T-helper 1 cell (primary cell): ENCODE measurements at places on chromosomes 1 and 21.

- DNase-seq, result no peak
Observed at GRCh38 chr1:87840767-87841166, 512.1 kb downstream of the LMO4 start.

DNA sequence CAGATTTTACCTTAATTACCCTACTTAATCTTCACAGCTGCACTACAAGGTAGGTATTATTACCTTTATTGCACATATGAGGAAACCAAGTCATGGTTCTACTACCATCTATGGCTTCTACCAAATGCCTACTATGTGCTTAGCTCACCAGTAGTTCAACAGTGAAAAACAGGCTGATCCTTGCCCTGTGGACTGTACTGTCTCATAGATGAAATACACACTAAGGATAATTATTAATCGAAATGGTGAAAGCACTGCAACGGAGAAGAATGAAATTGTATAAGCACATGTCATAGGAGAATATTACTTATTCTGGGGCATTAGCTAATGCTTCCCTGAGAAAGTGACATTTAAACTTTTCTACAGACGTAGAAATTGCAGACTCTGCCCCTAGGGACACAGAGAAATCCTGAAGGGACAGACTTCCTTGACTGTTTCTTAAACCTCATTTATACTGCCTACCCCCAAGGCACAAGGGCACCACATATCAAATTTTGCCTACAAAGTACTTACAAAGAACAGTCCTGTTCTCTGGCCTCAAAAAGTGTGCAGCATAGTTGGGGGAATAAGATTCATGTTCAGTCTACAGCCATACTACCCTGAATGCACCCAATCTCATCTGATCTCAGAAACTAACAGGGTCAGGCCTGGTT, 148.4 kb upstream of the ZC3H11B start:
- DNase-seq, result no peak

DNA sequence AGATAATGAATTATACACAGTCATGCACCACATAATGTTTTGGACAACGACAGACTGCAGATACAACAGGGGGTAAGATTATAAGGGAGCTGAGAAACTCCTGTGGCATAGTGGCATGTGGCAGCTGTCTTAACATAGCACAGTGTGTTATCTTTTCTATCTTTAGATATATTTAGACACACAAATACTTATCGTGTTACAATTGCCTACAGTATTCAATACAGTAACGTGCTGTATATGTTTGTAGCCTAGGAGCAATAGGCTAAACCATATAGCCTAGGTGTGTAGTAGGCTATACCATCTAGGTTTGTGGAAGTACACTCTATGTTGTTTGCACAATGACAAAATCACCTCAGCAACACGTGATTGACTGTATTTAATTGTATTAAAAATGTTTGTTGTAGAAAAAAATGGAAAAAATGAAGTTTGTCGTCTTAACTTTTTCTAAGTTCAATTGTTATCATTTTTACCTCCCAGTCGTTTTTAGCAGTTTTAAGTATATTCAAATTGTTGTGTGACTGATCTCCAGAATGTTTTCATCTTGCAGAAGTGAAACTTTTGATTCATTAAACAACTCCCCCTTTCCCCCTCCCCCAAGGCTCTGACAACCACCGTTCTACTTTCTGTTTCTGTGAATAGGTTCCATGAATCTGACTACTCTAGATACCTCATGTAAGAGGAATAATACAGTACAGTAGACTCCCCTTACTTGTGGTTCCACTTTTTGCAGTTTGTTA, 351.0 kb upstream of the B3GALT2 start:
- DNase-seq, result no peak

GRCh38 chr21:27108701-27109100, 141.8 kb upstream of the ADAMTS5 start:
- no peak for DNase-seq

DNA sequence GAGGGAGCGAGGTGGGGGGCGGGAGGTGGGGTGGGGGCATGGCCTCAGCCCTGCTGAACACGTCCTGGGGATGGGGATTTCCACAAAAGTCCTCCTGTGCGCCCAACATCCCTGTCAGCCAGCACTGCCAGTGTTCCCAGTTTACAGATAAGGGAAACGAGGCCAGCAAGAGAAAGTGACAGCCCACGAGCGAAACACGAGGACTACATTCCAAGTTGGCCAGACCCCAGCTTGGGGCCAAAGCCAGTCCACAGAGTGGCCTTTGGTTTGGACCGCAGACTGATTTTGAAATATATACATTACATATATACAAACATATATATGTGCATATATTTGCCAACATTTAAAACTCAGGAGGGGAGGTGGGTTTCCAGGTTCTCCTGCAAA, 5.0 kb downstream of the FBXO2 start:
- DNase-seq, result no peak

GRCh38 chr1:8077120-8077573, 51.0 kb upstream of the ERRFI1 start:
- no peak for DNase-seq

GRCh38 chr1:2108877-2109580, 58.8 kb downstream of the PRKCZ start:
- DNase-seq, result no peak

- DNase-seq, result no peak
Observed at GRCh38 chr1:155946633-155947219, 5.3 kb downstream of the RXFP4 start.

DNA sequence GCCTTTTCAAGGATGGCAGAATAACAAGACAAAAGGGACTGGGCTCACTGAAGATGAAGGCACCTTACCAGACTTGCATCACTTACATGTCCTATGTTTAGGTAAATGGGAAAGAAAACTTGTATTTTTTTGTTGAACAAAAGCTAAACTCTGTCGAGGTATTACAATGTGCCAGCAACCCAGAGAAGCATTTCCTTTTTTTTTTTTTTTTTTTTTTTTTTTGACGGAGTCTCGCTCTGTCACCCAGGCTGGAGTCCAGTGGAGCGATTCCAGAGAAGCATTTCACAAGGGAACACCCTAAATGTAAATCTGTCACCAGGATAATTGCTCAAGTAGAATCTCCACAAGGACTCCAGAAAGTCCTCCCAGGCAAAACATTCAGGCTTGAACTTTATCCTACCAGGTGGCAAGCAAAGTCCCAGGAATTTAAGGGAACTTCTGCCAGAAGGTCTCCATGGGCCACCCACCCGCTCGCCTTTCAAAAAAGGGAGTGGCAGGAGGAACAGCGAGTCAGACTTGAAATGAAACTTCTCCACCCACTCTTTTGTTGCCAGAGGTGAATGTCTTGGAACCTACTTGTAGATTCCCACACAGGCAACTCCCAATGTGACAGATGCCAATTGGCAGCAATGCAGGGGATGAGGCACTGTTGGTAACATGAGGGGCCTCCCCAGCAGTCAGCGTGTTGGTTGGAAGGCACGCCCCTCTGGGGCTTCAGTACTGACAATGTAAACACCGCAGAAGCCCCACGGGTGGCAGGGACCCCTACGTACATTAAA, 125.0 kb downstream of the TIAM1 start:
- DNase-seq, result no peak

DNA sequence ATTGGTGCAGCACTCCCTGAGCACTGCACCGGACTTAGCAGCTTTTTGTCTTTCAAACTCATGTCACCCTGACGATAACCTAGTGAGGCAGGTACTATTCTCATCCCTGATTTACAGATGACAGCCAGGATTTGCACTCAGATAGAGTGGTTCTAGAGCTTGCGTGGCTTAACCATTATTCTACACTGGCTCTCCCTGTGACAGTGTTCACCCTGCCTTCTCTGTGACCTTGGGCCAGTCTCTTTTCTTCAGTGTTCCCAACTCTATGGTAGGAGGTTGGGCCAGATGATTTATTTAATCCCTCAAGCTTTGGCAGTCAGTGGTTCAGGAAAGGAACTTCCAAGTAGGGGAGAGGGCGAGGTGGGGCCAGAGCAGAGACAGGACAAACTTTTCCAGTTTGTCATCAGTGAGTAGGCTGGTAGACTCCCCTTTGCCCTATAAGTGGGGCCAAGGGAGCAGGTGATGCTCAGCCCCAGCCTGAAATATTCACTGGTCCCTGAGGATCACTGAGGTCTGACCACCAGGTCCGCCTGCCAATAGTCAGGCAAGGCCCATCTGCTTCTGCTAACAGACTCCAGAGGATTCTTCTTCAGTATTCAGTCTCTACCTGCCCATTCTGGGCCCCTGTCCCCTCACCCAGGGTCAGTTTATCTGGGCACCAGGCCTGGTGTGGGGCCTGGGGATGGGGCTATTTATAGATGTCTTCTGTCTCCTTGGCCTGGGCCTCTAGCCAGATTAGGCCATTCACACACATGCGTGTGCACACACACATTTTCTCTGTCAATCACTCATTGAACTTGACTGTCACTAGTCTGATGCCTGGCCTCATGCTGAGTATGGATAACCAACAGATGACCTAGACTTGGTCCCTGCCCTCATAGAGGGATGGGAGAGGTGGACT, 8.8 kb upstream of the FABP3 start:
- DNase-seq, result no peak

- DNase-seq, result no peak
Observed at GRCh38 chr1:198153103-198153502, 3.7 kb upstream of the NEK7 start.

GRCh38 chr1:97603776-97604175, 317.1 kb downstream of the DPYD start:
- no peak for DNase-seq

GRCh38 chr1:161915051-161915503, 108.6 kb downstream of the OLFML2B start:
- DNase-seq, result no peak

DNA sequence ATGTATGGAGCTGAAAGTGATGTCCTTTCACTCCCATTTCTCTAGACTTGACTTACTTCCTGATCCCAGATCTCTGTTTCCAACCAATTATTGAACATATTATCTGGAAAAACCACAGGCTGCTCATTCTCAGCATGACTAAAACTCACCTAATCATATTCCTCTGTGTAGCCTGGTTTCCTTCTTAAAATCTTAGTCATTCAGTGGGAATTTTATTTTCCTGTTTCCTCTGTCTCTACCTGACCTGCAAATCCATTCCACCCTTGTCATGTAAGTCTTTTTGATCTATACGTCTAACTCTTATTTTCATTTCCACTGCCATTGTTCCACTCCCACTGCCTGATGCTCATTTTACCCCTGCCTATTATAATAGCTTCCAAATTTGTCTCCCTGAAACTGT, 67.9 kb upstream of the APOBEC4 start:
- no peak for DNase-seq

DNA sequence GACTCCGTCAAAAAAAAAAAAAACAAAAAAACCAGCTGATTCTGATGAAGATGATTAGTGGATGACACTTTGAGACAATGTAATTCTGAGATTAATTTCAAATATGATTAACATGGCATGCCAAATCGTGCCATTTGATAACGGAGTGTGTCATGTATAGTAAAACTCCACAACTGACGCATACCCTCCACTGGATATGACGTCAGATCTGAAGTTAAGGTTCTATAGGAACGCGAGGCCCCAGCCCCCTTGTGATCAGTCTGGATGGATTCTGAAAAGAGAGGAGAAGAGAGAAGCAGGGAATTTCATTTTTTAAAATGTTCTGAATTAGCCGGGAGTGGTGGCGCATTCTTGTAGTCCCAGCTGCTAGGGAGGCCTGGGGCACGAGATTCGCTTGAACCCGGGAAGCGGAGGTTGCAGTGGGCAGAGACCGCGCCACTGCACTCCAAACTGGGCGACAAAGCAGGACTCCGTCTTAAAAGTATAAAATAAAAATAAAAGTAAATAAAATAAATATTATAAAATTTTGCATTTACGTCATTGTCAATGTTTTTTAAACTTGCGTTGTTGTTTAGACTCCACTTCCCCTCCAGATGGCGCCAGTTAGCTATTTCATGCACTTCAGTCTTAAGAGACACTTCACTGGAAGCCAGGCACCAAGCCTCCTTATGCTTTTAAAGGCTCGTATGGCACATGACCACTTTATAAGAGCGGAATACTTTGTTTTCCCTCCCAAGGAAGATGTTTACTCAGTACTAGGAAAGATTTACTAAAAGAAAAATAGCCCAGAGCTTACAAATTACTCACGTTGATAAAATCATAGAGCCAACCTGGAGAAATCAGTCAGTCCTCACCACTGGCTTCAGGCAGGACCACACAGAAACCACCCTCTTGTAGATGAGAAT, 65.5 kb downstream of the UBE2U start:
- DNase-seq, result peak; percentile 63

DNA sequence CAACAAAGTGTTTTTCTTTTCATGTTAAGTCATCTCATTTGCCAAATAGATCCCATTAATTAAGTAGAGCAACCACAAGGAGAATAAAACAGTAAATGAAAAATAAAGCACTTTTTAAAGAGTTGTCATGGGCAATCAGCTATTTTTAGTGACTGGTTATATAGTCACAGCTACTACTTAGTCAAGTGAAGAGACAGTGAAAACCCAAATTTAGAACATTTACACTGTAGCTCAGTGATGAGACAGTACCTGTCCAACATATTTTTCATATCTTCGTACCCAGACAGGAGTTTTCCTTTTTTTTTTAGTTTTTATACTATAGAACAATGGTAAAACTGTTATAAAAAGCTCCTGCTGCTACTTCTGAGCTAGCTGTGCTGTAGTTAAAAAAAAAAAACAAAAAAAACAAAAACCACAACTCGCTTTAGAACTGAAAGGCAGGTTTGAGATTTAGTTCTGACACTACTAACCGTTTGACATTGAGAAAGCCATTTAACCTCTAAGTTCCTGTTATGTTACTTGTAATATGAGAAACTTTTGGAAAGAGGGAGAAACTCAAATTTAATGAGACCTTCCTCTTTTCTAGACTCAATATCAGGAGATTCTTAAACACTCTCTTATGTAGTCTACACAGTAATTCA, 777.5 kb downstream of the ADGRL2 start:
- DNase-seq, result no peak

GRCh38 chr1:16971341-16972188, 8.9 kb downstream of the MFAP2 start:
- no peak for DNase-seq

- DNase-seq, result no peak
Observed at GRCh38 chr1:29271724-29272123, 35.4 kb downstream of the PTPRU start.

DNA sequence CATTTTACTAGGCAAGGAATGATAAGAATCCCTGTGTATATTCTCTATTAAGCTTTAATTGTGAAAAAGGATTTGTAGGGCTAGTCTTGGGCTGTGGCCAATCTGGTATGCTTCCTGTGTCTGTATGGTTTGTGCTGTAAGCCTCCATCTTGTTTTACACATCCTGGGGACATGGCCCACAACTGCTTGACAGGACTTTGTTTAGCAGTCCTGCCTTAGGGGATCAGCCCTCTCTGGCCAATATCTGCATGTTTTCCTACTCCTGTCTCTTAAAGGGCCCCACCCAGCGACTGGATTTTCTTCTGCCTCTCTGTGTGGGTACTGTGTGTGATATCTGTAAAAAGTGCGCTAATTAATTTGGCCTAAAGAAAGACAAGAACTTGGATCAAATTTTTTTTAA, 813.2 kb downstream of the PLA2G4A start:
- DNase-seq, result no peak

- DNase-seq, result no peak
Observed at GRCh38 chr1:51506537-51506936, 12.5 kb downstream of the EPS15 start.
